Stimulated activated CD4-positive, alpha-beta T cell treated with anti-CD3 and anti-CD28 coated beads, TNF-alpha, amount 100 ng/mL, for 1 hour (primary cell): ENCODE measurements at places on chromosomes 3 and 15.

DNA sequence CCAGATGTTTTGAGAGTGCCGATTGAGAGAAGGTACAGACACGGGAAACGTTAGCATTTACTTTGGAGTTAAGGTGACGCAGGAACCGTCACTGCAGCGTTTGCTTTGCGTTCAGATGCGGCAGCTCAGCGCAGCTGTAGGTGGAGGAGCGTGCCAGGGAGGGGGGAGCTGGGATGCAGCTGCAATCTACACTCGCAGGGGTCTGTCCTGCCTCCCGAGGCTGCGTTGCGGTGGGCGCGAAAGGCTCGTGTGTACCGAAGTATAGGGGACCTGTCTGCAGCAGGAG lies 425 bp upstream of the FYTTD1 start:
- no peak for DNase-seq

- no peak for DNase-seq
These were observed 403.5 kb downstream of the SHQ1 start for GRCh38 chr3:72444656-72445223.

DNA sequence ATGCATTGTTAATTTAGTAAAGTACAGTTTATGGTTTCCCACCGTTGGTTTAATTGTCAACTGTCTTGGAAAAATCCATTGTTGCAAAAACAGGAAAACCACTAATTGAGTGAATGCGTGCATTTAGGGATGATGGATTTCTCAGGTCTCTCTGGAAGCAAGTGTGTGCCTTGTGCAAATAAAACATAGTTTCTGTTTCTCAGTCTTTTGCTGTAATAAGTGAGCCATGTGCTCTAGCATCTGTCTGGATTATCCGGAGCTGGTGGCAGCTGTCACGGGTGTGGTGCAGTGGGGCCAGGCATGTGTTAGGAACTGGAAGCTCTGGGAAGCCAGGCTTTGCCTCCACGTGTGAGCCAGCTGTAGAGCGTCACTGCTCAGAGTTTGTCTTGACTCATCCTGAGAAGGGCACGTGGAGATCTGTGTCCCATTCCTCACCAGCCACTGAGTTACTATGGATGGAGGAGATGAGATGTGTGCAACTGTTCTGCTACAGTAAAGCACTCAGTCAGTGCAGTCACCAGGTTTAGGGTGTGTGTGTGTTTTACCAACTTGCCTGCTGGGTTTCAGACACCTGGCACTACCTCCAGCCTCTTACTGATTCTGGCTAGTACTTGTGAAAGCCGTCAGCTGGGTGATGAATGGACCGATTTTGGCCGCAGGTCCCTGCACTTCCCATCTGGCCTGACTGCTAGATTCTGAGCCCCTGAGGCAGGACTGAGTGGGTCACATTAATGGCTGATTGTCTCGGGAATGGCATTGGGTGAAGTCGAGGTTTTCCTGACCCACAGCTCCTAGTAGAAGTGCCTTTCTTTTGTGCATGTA lies 7.2 kb downstream of the APBA2 start:
- no peak for DNase-seq

DNA sequence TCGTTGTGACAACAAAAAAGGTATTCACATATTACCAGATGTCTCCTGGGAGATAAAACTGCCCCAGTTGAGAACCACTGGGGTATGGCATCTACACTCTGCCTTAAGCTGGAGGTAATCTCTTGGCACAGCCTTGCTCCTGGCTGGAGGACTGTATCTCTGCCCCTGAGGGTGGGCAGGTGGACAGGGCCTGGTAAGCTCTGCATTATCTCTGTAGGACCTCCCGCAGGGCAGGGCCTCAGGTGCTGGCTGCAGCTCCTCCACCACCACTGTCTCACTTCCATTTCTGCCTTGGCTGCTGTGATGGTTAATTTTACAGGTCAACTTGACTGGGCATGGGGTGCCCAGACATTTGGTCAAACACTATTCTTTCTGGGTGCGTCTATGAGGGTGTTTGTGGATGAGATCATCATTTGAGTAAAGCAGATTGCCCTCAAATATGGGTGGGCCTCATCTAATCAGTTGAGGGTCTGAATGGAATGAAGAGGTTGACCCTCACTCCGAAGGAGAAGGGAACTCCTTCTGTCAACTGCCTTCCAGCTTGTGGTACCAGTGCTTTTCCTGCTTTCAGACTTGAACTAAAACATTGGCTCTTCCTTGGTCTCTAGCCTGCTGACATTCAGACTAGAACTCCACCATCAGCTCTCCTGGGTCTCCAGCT lies 9.8 kb upstream of the RHCG start:
- no peak for DNase-seq

GRCh38 chr3:83248454-83248853 lies 1487.0 kb upstream of the GBE1 start:
- DNase-seq: no peak

GRCh38 chr15:60804551-60804950 lies 325.6 kb upstream of the ICE2 start:
- DNase-seq: no peak

- no peak for DNase-seq
These were observed 462 bp downstream of the IGDCC3 start for GRCh38 chr15:65377105-65377975.

- DNase-seq: no peak
These were observed 2.0 kb upstream of the GP9 start for GRCh38 chr3:129058441-129059200.

- DNase-seq: no peak
These were observed 7.0 kb upstream of the NR2F2 start for GRCh38 chr15:96323319-96324145.
